ENCODE measurements at places on chromosomes 7 and 10.
A peak's percentile ranks its signal among the peaks of the same experiment; 100 is the strongest.

- DNase-seq = no peak
Measured at GRCh38 chr7:99102361-99102760, 41.5 kb downstream of the SMURF1 start.

GRCh38 chr10:5534051-5534821 lies 9.5 kb downstream of the CALML3 start:
- DNase-seq = no peak

- DNase-seq = no peak
Measured at GRCh38 chr10:381805-382204, 246.6 kb downstream of the ZMYND11 start.

GRCh38 chr10:67609996-67610793 lies 85.8 kb downstream of the CTNNA3 start:
- DNase-seq = no peak

DNA sequence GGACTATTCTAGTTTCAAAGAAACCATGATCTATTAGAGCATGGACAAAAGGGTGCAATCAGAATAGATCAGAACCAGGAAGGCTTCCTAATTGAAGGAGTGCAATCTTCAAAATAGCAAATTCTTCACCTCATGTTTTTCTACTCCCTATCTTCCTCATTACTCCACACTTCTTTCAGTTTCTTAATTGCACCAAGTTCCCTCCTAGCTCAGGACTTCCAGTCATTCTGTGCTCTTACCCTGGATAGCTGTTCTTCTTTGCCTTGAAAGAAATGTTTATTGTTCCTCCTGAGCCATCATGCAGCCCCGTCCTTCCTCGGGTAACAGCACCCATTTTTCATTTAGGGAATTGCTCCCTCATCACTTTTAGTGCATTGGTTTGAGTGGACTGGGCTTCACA lies 23.1 kb downstream of the TRPV5 start:
- no peak for DNase-seq

- DNase-seq = no peak
Measured at GRCh38 chr10:117275121-117275520, 34.2 kb downstream of the SLC18A2 start.

DNA sequence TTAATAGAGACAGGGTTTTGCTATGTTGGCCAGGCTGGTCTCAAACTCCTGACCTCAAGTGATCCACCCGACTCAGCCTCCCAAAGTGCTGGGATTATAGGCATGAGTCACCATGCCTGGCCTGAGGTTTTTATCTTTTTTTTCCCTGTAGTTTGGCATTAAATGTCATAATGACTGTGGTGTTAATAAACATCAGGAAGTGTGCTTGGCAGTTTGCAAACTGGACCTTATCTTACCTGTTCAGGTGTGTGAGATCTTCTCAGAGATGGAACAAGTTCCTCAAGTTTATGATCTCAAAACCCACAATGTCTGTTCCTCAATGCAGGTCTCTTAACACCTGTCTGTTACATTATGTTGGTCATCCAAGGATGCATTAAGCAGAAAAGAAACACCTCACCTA lies 80.0 kb downstream of the ARID5B start:
- no peak for DNase-seq

DNA sequence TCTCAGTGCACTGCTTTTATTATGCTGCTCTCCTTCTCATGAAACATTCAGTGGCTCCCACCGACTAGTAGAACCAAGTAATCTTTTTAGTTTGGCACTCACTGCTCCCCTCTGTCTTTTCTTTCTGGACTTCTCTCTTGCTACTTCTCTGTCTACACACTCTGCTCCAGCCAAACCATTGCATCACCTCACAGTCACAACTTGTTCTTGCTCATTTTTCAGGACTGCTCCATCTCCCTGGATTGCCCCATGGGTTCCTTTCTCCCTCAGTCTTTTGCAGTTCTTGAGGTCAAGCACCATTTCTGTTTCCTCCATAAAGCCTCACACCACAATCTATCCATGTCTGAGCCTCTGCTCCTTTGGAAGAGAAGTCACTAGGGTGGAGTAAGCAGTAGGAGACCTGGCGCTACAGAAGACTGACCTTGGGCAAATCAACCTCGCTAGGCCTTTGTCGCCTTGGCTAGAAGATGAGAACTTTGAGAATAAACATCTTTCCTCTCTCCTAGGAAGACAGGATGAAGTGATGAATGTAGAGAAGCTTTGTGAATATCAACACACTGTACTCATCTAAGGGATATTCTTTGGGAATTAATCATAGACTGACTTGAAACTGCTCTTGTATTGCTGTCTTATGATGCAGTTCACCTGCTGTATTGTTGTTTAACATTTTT lies 186.2 kb downstream of the LRMDA start:
- DNase-seq = no peak

GRCh38 chr10:112000466-112000865 lies 183.1 kb downstream of the GPAM start:
- no peak for DNase-seq

DNA sequence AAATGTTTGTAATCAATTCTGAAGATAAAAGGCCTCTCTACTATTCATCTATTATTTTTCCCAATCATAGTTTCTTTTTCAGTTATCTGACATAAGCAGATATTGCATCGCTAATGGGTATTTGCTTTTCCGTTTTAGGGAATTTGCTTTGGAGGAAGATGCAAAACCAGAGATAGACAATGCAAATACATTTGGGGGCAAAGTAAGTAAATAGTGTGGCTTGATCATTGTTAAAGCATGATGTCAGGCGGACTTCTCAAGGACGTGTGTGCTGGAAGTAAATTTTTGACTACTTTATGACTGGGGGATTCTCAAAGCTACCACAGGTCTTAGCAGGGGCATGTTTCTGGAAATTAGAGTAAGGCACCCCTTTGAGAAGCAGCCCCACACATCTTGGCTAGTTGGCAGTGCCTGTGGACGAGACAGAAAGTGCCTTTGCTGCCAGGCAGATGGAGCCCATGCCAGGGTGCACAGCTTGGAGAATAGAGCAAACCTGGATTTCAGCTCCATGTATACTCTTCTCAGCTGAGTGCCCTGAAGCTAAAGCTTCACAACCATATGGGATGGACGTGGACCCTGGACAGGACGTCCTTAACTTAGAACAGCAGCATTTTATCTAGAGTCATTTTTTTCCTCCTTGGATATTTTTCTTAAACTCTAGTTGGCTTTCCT lies 68.6 kb downstream of the SRI start:
- no peak for DNase-seq

DNA sequence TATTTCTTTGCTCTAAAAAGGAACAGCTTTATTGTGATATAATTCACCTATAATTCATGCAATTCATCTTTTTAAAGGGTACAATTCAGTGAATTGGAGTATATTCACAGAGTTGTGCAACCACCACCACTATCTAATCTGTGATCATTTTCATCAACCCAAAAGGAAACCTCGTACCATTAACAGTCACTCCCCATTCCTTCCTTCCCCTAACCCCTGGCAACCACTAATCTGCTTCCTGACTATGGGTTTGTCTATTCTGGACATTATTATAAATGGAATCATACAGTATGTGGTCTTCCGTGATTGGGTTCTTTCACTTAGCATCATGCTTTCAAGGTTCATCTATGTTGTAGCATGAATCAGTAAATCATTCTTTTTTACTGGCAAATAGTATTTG lies 52.3 kb downstream of the MKI67 start:
- no peak for DNase-seq

DNA sequence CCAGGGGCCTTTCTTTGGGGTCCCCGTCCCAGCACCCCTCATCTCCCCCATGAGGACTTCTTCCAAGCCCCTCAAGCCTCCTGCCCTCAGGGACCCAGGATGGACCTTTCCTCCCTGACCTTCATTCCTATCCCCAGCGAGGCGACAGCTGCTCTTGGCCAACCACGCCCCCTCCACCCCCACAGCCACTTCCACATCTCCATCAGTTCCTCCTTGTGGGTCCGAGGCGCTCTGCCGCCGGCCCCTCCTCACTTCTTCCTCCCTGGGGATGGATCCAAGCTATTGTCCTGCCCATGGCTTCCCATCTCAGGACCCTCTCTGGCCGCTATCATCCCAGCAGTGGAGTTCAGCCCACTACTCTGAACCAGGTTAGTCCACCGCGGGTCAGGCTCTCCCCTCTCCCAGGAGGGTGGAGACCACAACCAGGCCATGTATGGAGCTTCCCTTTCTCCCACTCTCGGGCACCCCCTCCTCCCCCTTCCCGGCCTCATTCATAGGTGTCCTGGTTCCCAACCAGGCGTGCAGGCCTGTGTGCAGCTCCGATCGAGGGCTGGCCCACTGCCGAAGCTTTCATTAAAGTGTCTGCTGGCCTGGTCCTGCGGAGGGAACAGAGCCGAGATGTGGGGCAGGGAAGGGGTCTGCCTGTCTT lies 1.7 kb upstream of the SH2B2 start:
- no peak for DNase-seq

- DNase-seq = no peak
Measured at GRCh38 chr7:73451780-73452398, 18.3 kb downstream of the FZD9 start.

DNA sequence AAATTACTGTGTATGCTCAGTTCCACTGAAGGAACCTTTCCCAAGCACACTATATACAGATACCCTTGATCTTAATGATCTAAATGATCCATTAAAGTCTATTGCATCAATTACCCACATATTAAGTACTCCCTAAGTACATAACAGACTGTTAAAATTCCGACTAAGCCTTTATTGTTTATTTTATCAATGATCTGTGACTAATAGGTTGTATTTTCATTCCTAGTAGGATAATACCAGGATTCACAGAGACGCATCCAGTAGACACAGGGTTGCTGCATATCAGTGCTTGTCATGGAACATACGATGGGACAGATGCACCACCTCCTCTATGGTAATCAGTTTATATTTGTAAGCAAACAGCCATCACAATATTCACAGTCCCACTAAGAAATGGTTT lies 159.6 kb upstream of the SLC26A5 start:
- DNase-seq = no peak

- DNase-seq = no peak
Measured at GRCh38 chr10:16663444-16663843, 141.8 kb upstream of the C1QL3 start.

GRCh38 chr7:116224492-116225098 lies 14.3 kb downstream of the TES start:
- DNase-seq = no peak

- DNase-seq = no peak
Measured at GRCh38 chr7:74501298-74501697, 47.6 kb downstream of the GTF2IRD1 start.

GRCh38 chr10:130652544-130652943 lies 516.4 kb downstream of the GLRX3 start:
- DNase-seq = no peak

- DNase-seq = no peak
Measured at GRCh38 chr7:66937940-66938339, 16.9 kb downstream of the TMEM248 start.

DNA sequence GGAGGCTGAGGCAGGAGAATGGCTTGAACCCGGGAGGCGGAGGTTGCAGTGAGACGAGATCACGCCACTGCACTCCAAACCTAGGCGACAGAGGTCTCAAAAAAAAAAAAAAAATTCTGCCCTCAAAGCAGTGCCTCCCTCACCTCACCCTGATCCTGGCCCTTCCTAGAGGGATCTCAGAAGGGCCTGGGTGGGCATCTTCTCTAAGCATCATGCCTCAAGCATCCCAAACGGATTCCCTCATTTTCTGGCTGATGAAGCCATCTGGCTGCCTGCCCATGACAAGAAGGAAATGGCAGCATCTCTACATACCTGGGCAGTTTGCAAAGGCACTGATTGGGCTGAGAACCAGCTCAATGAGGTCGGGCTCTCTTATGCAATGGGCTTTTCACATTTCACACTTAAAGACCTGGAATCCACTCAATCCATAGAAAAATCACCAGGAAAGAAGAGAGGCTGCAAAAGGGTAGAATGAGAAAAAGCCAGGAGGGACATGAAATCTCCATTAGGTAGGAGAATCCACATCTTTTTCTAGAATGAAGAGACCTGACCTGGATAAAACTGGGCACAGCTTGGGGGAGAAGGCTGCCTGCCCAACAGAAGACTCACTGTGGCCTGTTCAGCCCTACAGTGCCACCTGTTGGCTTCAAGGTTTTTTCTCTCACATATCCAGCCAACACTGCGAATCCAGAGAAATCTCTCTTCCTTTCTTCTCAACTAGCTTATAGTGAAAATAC lies 48.1 kb downstream of the PDLIM1 start:
- no peak for DNase-seq

DNA sequence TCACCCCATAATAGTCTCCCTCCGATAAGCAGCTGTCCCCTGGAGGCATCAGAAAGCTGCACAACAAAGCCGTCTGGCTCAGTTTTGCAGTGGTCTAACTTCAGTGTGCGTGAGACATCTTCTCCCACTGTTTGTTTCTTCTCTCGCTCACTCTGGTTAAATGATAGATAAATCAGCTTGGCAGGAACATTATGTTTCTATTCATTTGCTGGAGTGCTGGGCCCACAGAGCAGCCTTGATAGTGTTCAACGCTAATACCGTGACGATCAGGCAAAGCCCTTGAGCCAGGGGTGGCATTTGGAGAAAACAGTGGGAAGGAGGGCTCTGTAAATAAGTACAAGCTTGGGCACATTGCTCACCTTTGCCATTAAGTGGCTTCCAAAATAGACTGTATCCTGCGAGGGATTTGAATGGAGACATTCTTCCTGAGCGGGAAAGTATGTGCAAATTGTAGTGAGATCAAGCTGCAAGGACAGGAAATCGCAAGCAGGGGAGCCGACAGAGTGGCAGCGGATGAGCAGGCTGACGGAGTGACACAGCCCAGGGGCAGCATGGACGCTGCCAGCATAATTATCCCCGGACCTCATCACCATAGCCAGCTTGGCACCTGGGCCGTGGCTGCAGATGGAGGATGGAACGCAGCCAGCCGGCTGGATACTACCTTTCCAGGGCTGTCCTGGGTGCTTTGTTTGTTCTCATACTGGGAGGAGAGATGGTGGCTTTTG lies 256.8 kb upstream of the FZD8 start:
- DNase-seq = no peak

GRCh38 chr7:107014387-107015023 lies 30.0 kb upstream of the PRKAR2B start:
- no peak for DNase-seq

GRCh38 chr10:124740369-124741280 lies 3.6 kb downstream of the FAM53B start:
- DNase-seq = no peak

- no peak for DNase-seq
Measured at GRCh38 chr10:125141860-125142484, 18.4 kb downstream of the CTBP2 start.

- no peak for DNase-seq
Measured at GRCh38 chr10:86155054-86155921, 211.3 kb downstream of the GRID1 start.

DNA sequence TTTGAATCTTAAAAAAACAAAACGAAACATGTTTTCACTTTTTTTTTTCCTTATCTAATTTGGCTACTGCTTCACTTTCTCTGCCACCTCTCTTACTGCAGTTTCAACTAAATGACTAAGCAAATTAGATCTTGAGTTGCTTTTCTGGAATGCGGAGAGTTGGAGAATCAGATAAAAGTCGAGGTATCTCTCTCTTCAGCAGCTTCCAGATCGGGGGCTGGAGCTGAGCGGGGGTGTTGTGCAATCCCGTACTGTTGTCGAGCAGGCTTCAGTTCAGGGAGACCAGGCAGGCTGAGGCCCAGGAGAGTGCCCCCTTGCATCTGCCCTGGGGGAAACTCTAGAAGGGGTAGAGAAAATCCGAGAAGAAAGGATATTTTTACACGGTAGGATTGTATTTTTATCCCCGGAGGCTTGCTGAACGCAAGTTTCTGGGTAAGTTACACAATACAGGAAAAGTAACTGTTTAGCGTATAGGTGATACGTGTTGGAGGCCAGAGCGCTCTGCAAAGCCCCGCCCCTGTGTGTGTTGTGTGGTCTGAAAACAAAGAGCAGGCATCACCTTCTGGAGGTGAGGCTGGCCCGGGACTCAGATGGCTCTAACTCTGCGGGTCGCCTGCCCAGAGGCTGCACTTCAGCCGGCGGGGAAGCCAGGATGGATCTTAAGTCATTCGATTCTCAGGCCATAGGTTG lies 116.6 kb downstream of the KLF6 start:
- DNase-seq = peak; percentile 76
